ENCODE measurements at places on chromosomes 3 and 15.

DNA sequence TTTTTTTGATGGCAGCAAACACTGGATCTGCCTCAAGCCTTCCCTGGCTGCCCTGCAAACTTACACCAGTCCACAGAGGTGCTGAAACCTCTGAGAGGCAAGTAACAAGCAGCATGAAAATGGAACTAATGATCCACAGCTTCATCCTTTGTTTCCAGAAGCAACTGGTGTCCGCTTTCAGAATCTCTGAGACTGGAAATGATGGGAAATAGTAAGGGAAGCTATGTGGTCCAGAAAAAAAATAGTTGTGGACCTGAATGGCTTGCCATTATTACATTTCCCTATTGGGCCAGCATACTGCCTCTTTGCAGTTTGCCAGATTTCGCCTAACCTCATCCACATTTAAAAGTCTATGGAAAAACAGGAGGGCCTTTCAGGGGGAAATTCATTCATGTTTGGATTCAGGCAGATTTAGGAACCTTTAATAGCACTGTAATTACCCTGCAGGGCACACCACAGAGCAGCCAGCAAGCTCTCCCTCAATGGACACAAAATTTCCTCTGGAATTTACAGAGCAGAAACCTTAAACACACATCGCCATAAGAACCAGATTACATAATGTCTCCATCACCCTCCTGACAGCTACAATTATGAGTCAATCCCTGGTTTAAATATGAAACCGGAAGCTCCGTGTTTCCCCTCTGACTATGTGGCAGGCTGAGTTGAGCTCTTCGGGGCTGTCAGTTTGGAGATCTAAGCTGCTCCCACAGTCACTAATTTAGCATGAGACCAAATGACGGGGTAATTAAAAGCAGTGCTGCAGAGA is 134.4 kb downstream of the TMCO5A start:
- DNase-seq, result no peak

DNA sequence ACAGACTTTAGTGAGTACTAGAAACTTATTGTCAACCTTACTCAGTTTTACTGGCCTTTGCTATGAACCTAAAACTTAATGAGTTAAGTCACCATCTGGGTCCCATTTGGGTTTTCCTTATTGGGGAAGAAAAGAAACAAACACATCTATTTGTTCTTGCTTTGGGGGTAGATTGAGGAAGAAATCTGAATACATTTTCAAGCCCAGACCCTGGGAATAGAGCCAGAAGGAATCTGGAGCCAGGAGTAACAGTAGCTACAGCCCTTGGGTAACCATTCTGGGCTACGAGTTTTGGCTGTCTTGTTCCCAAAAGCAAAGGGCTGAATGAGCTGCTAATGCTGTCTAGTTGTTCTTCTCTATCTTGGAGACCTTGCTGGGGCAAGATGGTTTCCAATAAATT is 16.5 kb downstream of the SLC12A1 start:
- DNase-seq, result no peak

DNA sequence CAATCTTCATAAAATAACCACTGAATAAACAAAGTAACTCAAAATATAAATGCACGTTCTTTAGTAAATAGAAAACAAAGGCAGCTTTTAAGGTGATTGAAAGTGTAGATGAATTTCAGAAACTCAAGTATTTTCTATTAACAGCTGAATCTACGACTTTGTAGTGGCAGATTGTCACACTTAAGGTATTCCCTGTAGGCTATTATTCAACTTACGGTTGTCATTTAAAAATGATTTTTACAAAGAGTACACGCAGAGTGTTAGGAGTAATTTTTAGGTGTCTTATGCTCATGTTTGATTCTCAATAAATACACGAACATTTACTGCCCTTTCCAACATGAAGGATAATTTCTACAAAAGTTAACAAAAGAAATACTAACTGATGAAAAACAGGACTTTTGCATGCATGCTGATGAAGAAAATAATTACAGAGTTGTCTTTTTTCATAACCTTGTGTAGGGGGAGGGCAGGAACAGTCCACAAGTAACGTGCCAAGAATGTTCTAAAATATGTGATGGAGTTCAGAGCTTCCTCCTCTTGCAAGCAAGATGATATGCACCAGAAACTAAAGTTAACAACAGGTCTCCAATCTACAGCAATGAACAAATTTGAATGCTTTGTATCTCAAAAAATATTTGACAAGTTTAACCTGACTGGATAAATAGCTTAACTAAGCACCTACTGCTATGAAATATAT is 16.7 kb downstream of the DCBLD2 start:
- DNase-seq, result no peak

- no peak for DNase-seq
Measured at GRCh38 chr3:100209948-100210771, 50.6 kb upstream of the TBC1D23 start.

DNA sequence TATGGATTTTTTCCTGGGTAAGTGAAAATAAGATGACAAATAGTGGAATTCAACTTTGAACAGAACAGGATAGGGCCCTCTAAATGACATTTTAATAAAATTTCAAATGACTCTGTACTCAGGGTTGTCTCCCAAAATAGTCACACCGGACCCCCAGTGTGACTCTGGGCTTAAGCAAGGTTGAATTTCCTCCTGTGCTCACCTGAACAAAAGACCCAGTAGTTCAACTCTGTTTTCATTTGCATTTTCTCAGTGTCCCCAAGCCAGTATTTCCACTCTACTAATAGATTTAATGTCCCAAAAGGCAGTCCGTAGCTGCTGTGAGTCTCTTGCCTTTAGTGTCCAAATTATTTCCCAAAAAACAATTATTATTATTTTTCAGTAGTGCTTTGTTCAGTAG is 296.6 kb downstream of the PLOD2 start:
- DNase-seq, result no peak
